Stimulated activated CD8-positive, alpha-beta memory T cell treated with anti-CD3 and anti-CD28 coated beads, Interleukin-4, amount 100 ng/mL, for 48 hours (primary cell): ENCODE measurements at places on chromosomes 2 and 18.

GRCh38 chr2:230721712-230722111 lies 9.1 kb downstream of the CAB39 start:
- DNase-seq = no peak

- DNase-seq = no peak
Measured at GRCh38 chr2:106990297-106990696, 104.3 kb upstream of the ST6GAL2 start.

DNA sequence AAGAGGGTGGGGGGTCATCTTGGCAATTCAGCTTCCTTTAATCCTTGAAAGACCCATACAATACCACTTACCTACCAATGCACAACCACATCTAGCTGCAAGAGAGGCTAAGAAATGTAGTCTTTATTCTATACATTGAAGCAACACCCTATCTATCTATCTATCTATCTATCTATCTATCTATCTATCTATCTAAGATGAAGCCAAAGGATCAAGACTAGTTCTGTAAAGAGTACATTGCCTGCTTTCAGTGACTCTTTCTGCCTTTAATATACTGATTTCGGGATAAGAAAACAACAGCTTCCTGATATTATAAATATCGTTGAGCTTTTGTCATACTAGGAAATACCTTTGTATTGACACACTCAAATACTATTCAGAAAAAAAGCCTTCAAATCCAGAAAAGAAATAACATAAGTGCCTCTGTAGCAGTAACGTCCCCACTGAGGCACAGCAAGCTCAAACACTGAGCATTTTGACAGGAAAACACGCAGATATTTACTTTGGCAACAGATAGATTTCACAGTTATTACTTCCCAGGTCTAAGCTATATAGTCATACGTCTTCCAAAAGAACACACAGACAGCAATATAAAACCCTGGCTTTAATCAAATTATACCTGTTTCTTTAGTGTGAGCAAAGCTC lies 139.4 kb upstream of the SERTAD2 start:
- no peak for DNase-seq

DNA sequence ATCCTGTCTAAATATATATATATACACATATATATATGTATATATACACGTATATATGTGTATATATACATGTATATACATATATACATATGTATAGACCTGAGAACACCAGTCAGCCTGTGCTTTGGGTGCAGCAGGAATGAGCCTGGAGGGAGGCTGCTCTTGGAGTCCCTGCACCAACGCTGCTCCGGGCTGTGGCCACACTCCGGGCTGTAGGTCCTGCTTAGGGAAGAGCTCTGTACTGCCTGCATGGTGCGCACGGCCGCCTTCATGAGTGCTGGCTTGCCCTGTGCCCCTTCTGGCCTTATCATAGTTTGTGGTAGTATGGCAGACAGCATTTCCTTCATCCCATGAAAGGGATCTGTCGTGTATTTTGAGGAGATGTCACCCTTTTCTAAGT lies 360.9 kb downstream of the TDRD15 start:
- DNase-seq = no peak

GRCh38 chr2:86221066-86221684 lies 21.9 kb downstream of the MRPL35 start:
- peak; percentile 76 for DNase-seq

- DNase-seq = no peak
Measured at GRCh38 chr2:152359573-152360363, 24.8 kb downstream of the FMNL2 start.

GRCh38 chr2:57516698-57517340 lies 529.8 kb upstream of the VRK2 start:
- no peak for DNase-seq

DNA sequence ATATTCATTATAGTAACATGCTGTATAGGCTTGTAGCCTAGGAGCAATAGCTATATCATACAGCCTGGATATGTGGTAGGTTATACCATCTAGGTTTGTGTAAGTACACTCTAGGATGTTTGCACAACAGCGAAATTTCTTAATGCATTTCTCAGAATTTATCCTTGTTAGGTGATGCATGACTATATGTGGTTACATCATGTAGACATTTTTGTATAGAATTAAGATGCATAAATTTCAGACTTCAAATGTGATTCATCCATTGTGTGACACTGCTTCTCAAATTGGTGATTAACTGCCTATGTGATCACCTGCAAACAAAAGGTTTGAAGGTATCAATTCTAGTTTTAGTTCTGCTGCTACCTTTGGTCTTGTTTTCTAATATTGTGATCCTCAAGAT lies 1787.0 kb upstream of the PIK3C3 start:
- no peak for DNase-seq

GRCh38 chr2:132730611-132731010 lies 60.6 kb upstream of the LYPD1 start:
- DNase-seq = no peak

- DNase-seq = no peak
Measured at GRCh38 chr2:51410331-51410730, 378.4 kb upstream of the NRXN1 start.

- no peak for DNase-seq
Measured at GRCh38 chr2:114170070-114170469, 272.4 kb upstream of the DPP10 start.

- DNase-seq = no peak
Measured at GRCh38 chr2:233856184-233856583, 1.8 kb upstream of the HJURP start.

DNA sequence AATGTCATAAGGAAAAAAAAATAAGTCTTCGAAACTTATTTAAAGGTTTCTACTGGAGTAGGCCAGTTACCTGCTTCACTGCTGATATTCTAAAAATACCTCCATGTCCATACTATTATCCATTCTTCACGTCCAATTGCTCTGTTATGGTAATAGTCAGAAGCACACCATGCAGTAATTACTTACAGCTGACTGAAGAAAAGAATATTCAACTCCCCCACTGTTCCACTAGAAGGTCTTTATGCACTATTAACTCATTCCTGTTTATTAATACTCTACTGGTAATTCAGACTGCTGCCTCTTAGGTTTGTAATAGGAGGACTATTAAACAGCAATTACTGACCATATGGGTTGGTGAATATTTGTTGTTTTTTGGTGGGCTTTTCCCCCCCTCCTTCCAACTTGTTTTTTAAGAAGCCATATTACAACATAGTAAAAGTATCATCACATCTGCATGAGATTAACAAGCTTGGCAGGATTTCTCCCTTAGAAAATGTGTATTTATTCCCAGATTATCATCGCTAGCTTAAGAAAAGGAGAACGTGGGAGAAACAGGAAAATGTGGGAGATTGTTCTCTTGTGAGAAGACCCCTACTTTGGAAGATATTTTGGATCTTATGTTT lies 806.4 kb upstream of the FANCL start:
- DNase-seq = no peak

DNA sequence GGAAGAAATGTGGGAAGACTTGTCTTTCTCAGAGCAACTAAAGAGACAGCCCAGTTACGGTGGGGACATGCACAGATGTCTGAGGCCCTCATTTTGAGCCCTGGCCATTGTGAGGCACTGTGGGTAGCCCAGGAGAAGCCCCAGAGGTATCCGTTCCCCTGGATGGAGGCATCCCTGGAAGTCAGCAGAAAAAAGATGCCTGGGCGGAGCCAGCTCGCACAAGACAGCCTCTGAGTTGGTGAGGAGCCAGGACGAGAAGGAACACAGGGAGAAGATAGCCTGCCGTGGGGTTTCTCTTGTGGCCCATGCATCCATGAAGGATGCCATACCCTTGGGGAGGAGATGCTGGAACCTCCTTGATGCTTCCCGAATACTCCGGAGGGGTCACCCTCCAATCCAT lies 56.9 kb upstream of the SEMA4C start:
- no peak for DNase-seq

DNA sequence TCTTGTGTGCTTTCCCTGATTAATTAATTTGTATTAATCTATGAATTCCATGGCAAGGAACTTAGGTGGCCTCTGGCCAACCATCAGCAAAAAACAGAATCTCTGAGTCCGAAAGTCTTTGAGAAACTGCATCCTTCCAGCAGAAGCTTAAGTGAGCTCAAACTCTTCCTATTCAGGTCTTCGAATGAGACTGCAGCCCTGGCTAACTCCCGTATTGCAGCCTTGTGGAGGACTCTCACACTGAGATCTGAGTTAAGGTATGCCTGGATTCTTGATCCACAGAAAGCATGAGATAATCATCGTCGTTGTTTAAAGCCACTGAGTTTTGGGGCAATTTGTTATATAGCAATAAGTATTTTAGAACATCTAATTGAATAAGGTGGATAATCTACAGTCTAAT lies 1143.9 kb upstream of the NXPH2 start:
- DNase-seq = no peak

DNA sequence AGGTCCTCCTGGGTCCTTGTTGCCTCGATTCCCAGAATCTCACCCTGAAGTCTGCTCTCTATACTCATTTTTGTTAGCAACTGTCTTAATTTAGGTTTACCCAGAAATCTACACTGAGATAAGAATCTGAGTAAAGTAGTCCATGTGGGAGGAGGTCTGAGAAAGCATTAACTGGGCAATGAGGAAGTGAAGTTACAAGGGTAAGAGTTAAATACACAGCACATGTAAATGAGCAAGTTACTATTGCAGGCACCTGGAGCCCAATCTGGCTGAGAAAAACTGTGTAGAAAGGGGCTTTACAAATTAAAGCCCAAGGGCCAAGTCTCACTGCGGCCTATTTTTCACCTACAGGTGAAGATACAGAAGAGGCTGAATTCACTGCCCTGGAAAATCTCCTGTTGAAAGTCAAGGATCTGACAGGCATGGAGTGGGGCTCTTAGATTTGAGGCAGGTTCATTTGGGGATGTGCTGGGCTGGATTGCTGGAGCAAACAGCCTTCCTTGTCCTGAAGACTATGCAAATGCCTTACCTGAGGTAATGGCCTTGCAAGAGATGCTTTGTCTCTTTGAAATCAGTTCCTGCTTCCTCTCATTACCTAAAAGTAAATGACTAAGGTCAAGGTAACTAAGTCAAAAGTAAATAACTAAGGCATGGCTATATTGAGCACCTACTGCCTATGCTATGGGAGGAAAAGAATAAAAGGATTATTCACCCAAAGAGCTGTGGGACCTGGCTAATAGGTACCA lies 84.4 kb upstream of the DYNAP start:
- no peak for DNase-seq

DNA sequence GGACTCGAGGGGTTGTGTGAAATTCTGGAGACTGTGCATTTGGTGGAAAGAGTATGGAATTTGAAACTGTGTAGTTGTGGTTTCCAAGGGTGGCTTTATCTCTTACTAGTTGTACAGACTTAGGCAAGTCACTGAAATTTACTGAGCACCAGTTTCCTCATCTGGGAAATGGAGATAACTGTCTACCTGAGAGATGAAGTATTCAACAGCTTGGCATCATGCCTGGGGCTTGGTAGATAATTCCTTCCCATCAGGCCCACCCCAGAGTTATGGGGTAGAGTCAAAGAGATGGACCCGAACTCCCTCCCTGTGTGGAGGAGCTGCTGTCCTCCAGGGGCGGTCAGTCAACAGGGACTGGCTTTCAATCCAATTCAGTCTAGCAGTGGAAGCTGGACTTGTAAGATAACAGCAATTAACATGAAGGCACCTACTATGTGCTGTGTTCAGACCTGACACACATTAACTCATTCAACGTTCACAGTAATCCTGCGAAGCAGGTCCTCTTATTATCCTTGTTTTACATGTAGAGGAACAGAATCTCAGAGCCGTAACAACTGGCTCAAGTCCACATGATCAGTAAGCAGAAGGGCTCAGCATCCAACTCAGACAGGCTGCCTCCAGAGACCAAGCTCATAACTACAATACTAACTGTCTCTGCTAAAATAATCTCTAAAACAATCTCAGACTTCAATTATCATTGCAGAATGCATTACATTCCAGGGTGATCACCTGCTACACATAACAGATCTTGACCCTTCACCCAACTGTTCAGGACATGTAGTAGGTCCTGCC lies 432.1 kb downstream of the LPIN1 start:
- no peak for DNase-seq

DNA sequence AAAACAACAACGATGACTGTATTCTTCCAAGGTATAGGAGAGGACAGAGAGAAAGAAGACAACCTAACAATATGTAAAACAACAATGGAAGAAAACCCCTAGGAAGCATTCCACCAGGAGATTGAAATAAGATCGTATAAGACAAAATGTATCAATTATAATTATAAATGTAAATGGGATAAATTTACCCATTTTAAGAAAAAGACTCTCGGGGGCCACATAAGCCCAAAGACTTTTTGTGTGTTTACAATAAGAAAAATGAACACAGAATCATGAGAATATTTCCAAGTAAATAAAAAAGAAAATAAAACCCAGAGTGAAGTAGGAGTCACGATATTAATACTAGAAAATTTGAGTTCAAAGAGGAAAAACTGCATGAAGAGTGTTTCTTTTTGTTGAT lies 126.4 kb downstream of the ASB1 start:
- DNase-seq = no peak

DNA sequence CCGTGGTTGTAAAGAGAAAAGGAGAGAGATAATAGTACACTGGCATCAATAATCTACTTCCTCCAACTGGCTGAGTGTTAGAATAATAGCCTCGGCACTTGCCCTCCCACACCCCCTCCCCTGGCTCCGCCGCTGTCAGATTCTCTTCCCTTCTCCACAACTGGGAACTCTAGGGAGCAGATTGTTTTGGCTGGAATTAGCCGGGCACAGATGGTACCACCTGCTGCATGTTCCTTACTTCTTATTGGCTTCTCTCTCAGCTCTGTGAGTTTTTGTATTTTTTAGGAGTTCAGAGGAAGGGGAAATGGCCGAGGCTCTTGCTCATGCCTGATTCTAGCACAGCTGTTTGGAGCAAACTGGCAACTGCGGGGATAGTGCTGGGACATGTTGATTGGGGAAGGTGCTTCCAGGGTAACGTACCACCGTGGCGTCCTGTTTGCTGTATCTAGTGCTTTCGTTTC lies 140.0 kb downstream of the ZEB2 start:
- DNase-seq = no peak

GRCh38 chr2:126797622-126798275 lies 100.9 kb upstream of the TEX51 start:
- no peak for DNase-seq

DNA sequence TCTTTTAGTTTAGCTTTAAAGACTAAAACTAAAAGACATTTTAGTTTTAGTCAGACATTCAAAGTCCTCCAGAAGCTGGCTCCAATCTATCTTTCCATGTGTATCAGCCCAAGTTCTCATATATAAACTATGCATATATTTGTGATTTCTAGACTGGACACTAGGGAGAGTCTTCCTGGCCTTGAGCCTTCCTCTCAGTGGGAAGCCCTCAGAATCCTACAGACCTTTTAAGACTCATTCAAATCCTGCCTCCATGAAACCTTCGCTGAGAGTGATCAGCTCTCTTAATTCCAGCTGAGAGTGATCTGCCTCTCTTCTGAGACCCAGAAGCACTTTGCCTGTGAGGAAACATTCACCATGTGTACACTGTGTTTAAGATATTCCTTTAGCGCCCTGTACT lies 452.7 kb downstream of the TGIF1 start:
- no peak for DNase-seq

- no peak for DNase-seq
Measured at GRCh38 chr2:234334151-234334550, 162.7 kb downstream of the ARL4C start.
